Pulmonary artery endothelial cell (primary cell): ENCODE measurements at places on chromosomes 13 and 19.

DNA sequence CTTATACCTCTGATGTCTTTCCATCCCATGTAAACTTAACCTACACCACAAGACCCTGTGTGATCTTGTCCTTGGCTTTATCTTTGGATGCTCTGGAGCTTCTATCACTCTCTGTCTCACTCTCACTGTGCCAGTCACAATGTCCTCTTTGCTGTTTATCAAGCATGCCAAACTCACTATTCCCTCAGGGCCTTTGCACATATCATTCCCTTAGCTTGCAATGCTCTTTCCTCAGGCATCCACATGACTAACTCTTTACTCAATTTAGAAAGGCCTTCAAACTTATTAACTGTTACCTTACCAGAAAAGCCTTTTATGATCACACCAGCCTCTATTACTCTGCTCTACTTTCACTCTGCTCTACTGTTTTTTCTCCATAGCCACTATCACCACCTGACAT, 354.1 kb downstream of the RFC3 start:
- no peak for DNase-seq

DNA sequence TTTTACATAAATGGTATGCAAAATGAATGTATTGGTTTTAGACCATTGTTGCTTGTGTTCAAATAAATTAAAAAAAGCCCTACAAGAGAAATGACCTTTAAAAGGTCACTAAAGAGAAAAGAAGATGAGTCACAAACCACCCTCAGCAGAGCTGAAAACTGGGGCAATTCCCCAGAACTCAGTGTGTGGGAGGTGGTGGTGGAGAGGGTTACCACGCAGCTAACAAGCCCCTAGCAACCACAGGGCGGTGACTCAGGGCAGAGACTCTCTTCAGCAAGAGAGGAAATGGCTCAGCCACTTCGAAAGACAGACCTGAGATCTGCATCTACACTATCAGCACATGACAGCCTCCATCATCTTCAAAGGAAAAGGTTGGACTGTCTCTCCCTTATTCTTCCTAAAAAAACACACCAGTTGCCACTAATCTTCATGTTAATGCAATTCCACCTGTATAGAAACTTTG, 29.4 kb upstream of the NDFIP2 start:
- DNase-seq: peak; percentile 5

DNA sequence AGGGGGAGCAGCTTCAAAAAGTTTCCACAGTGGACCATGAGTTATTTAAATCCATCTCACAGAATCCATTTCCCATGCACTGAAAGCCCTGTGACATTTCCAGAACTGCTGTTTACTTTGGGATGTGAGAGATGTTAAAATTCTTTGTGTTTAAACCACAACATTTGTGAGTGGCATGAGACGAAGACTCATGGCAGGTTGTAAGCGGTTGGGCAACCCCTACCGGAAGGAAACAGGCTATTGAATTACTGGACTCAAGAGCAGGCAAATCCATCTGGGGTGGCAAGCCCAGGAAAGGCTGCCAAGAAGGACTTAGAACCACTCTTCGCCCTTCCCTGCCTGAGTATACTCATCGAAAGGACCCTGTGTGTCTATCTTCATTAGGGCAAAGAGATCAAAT, 22.3 kb upstream of the CLDN10 start:
- DNase-seq: peak; percentile 60

GRCh38 chr13:35780613-35781012, 304.1 kb upstream of the MAB21L1 start:
- no peak for DNase-seq

DNA sequence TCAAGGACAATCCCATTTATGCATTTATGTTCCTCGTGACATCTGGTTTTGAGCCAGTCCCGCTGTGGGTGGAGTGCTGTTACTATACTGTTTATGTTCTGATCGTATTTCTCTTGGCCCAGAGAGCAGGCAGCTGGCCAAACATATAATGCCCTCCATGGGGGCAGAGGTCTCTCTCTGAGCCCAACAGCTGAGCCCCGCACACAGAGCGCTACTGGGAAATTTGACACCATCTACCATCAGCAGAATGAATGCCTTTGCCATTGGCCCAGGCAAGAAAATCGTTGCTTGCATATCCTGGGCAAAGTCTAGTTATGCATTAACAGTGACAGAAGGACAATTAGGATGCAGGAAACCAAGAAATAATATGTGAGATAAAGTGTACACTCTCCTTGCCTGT, 126.8 kb upstream of the CACNA1A start:
- no peak for DNase-seq

DNA sequence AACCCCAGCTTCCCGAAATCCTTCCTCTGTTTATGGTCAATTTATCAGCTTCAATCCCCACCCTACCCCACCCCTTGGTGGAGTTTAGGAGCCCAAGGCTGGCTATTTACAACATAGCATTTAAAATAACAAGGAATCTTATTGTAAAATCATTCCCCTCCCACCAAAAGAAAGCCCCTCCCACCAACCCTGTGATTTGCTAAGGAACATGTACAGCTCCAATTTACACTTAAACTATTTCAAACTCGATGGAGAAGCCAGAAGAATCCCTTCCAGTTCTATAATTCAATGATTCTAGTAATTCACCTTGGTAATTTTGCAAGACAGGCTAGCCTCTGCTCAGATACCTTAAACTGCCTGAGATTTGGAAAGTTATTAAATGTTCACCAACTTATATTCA, 3.0 kb downstream of the LATS2 start:
- no peak for DNase-seq

GRCh38 chr19:51440846-51441409, 17.3 kb downstream of the SIGLEC8 start:
- DNase-seq: no peak

DNA sequence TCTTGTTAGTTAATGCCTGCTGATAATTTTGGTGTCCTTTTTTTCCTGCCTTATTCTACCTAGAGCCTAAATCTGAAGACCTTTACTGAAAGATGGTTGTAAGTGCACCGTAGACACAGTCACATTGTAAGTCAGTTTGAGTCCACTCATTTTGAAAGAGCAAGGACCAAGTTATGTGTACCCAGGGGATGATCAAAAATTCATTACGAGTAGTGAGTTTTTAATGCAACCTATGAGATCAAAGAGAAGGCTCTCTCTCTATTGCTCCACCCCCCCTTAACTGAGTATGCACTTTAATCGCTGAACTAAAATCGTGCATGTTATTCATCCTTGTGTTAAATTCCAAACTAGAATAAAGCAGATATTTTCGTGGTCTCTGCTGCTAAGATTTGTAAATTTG, 1.8 kb downstream of the RAP2A start:
- DNase-seq: no peak

- no peak for DNase-seq
These were observed 8.0 kb downstream of the NPAS1 start for GRCh38 chr19:47027586-47028088.

DNA sequence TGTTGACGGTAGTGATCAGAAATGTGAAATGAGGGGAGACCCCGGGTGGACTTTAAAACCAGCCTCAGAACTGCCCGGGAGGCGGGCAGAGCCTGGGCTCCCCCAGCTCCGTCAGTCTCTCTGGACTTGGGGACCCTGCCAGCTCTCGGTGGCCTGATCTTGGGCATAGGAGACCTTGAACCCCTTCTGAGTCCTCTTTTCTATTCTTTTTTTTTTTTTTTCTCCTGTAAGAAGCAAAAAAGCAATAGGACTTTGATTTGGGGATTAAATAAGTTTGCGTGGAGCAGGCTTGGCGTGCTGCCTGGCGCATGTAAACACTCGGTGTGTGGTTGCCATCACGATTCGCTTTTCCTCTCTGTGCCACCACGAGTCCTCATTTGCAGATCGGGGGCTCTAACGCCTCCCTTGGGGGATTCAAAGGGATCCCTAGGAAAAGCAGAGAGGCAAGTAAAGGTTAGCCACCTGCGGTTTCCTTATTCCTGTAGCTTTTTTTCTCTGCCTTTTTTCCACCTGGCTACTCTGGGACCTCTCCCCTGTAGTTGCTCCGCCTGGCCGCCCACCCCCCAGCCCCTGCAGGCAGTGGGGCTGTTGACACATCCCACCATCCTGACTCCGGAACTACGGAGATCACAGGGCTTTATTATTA, 1.3 kb downstream of the SAFB start:
- no peak for DNase-seq

DNA sequence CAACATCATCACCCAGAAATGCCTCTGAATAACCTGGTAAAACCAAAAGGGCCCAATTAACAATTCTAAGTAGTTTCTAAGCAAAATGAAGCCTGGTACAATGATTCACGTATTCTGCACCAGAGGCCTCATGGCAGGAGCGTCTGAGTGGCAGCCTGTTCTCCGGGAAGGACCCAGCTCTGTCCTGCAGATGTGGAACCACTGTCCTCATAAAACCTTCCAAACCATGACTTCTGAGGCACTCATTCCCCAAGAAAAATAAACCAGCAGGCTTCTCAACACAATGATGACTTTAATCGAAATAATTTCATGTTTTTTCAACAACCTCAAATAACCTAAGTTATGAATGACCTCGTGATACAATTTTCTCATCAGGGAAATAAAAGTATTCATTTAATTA, 89.9 kb downstream of the STK24 start:
- no peak for DNase-seq

DNA sequence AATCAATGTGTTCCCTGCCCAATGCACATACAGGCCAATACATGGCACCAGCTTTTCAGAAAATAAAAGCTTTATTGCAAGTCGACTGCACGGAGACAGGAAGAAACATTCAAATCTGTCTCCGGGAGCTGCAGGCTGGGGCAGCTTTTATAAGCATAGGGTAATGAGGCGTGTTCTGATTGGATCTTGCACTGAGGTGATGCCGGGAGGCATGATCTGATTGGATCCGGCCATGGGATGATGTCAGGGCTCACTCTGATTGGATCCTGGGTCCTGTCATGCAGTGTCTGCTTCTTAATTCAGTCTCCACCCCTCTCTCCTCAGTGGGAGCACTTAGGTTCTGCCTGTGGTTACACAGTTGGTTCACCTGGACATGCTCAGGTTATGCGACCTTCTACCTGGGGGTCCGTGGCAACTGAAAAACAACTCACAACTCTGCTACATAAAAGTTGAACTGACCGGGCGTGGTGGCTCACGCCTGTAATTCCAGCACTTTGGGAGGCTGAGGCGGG, 11.8 kb upstream of the FBN3 start:
- no peak for DNase-seq

DNA sequence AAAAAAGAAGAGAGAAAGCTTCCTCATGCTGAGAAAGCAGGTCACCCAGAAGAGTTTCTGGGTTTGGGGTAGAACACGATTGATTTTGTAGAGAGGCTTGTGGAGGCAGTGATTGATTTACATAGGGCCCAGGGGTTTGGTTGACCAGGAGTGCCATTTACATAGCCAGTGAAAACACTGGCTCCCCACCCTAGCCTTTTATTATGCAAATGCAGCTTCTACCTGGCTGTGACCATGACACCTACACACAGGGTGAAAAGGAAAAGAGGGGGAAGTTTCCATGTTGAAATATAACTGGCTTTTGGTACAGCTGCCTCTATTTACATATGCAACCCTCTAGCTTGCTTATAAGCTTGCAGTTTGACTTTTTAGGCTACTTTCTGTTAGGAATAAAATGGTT, 62.0 kb downstream of the ZNF100 start:
- DNase-seq: no peak

DNA sequence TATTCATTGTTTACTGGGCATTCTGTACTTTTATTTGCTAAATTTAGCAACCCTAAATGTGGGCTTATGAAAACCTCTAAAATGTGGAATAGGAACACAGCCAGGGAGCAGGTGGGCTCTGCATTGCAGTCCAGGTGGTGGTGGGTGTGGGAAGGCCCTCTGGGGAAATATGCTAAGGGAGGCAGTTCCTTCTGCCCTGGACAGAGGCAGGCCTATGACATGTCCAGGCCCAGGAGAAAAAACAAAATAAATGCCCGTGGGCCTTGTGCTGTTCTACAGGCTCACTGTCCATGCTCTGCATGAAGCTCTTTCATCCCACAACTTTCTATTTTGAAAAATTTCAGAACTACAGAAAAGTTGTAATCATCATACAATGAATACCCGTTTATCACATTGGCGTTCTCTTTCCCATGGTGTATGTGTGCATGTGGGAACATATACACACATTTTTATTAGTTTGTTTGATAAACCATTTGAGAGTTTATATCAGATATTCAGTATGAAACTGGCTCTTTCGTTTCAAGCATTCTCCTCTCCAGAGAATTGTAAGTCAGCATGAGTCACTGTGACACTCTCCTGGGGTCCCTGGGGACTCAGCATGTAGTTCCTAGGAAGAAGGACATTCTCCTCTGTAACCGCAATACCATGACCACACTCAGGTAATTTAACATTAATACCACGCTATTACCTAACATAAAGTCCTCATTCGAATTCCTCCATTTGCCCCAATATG, 505.3 kb downstream of the COG6 start:
- DNase-seq: no peak

GRCh38 chr19:50599427-50599826, 31.2 kb upstream of the LRRC4B start:
- no peak for DNase-seq

GRCh38 chr13:113744197-113745000, 14.6 kb upstream of the TMEM255B start:
- no peak for DNase-seq

DNA sequence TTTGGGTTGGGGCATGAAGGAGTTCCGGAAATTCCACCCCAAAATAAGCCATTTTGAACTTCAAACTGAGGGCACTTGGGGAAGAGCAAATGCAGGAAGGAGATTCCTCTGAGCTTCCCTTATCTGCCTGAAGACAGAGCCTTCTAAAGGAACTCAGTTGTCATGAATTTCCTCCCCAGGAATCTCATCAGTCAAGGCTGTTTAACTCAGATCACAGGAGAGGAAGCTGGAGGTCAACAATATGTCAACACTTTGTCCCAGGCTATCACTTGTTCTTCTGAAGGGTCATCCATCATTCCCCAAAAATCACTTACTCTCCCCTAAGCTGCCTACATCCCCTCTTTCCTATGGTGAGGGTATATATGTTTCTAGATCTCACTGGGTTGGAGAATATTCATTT, 26.0 kb upstream of the CHST8 start:
- no peak for DNase-seq

DNA sequence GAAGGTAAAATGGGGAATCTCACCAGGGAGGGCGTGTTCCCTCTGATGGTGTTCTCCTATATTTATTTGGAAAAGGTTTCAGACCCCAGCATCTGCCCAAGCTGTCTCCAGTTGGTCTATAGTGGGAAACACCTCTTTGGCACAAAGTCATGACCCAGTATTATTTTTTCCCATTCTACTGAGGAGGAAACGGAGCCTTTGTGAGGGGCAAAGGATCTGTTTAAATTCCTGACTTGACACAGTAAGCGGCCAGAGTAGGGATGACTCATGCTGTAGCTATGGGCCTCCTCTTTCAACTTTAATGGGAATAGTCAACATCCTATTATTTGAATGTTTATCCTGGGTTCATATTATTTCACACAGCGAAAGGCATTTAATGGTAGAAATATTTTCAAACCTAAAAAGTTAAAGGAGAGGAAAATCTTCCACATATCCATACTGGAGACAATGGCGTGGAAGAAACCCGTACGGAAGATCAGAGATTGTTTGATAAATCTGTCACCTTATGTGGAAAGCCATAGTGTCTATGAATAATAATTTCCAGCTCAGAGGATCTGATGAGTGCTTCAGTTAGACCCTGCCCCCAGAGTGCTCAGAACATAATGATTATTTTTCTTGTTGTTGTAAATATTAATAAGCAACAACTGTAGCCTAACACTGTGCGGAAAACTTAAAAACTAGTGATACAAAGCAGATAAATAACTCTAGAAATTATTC, 126.0 kb downstream of the FOXO1 start:
- peak; percentile 94 for DNase-seq

- no peak for DNase-seq
These were observed 80.4 kb downstream of the MAP4K1 start for GRCh38 chr19:38537071-38537936.

GRCh38 chr13:21967871-21968270, 297.0 kb downstream of the FGF9 start:
- no peak for DNase-seq

GRCh38 chr19:29119590-29119989, 93.4 kb downstream of the UQCRFS1 start:
- no peak for DNase-seq
